ENCODE measurements at places on chromosomes 4 and X.

- DNase-seq, result no peak
Observed at GRCh38 chr4:175339100-175339707, 421.0 kb downstream of the ADAM29 start.

DNA sequence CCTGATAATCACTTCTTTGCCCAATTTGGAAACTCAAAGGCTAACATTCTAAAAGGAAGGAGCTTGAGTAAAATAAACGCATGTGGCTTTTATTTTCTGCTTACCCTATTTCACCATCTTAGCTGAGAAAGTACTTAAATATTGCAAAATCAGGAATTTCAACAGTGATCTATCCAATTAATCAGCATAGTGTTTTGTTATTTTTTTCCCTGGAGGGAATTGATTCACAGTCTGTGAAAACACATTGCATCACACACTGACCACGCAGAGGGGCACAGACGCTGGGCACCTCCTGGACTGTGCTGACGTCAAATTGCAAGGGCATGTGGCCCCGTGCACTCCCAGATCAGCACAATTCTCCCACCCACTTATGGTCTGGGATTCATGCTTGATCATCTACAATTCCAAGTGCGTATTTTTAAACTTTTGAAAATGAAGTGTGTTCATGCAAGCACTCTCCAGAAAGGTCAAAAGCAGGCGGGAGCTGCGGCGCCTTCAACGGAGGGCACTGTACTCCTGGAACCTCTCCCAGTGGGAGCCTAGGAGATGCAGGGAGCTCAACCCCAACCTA is 320.6 kb upstream of the PPARGC1A start:
- DNase-seq, result no peak

DNA sequence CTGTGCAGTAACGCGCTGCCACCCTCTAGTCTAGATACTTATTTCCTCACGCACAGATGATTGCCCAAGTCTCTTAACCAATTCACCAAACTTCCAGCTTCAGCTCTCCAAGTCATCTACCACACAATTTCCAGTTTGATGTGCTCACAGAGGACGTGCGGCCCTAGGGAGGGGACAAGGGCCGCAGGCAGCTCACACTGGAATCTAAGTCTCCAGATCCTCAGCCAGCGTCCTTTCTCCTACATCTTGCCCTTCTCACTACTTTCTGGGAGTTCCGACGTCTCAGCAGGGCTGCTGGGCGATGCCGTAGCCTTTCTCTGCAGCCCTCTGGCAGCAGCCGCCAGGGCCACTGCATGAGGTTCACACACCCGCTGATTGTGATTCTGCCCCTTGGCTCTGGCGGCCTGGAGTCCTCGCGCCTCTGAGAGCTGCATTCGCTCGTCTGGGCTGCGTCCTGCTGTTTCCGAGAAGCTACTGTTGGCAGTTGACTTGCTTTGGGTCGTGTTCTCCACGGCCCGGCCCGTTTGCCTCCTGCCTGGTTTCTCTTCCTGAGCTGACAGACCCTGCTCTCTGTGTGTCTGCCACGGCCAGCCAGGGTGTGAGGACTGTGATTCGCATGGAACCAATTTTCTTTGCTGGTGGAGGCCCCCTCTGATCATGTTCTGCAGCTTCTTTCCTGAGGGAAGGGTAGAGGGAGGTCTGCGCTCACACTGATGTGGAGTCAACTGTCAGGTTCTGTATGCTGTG is 14.1 kb upstream of the TMEM131L start:
- DNase-seq, result no peak

DNA sequence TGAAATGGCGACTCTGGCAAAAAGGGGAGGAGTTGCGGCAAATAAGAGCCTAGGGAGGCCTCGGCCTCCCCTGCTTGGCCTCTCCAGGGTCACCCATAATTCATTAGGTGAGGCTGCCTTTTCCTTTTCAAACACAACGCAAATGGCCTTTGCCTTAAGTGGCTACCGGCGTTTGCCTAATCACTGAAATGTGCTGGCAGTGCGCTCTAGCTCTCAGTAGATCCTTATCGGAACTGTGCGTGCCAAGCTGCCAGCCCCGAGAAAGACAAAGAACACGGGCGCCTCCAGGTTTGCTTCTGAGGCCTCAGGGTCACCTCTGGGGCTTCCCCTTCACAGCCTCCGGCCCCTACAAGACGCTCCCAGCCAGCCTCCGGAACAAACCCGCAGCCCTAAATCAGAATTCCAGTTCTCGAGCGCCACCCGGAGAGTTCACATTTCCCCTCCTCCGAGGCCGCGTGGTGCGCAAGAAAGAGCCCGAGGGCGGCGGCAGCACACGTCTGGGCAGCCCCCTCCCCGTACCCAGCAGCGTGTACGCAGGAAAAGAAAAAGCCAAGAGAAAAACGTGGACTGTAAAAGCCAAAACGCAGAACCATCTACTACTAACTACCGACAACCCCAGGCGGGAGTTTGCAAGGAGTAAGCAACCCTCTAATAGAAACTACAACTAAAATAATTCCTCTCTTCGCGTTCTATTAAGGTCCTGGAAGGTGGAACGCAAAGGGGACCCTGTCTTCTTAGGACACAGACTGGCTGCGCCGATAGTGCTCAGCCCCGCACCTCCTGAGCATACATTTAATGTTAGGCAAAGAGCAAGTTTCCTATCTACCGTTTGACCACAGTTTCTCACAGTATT is 76.5 kb upstream of the BCOR start:
- no peak for DNase-seq

- no peak for DNase-seq
Observed at GRCh38 chr4:64889906-64890610, 480.8 kb upstream of the TECRL start.

GRCh38 chrX:136450050-136450830 is 37.5 kb upstream of the BRS3 start:
- no peak for DNase-seq

- no peak for DNase-seq
Observed at GRCh38 chrX:54043541-54044125, 640 bp downstream of the PHF8 start.

DNA sequence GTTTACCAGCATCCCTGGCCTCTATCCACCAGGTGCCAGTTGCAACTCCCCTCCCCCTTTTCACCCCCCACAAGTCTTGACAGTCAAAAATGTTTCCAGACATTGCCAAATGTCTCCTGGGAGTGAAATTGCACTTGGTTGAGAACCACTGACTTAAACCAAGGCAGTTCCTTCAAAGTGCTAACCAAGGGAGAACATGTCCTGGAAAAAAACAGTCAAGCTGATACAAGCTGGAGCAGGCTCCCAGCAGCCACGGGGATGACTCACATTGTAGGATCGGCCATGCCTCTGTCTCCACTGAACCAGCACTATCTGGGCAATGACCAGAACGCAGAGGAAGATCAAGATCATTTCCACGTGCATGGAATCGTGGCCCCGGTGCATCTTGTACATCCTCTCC is 11.4 kb downstream of the RNF175 start:
- DNase-seq, result no peak

DNA sequence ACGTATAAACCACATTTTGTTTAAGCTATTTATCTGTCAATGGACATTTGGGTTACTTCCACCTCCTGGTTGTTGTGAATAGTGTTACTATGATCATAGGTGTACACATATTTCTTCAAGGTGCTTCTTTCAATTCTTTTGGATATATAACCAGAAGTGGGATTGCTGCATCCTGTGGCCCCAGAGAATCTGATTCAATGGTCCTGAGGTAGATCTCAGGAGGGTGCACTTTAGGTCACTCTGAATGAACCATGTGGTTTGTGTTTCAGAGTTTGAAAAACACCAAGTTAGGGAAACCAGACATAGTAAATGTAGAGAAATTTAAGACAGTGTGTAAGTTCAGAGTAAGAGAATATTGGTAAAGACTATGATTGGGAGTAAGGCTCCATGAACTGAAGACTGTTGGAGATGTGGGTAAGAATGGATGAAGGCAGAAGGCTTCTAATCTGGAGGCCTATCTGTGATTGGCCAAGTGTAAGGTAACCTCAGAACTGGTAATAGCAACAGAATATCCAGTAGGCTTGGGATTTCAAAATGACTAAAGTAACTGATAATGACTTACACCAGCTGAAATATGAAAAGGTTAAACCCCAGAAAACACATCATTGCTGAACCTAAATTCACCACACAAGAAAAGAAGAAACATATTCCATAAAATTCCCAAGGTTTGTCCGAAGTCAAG is 236.9 kb downstream of the CAMK2D start:
- no peak for DNase-seq

- DNase-seq, result no peak
Observed at GRCh38 chrX:78979789-78980464, 34.7 kb downstream of the P2RY10 start.

- DNase-seq, result no peak
Observed at GRCh38 chrX:132539611-132540010, 50.8 kb upstream of the MBNL3 start.

GRCh38 chr4:7425124-7425523 is 9.6 kb downstream of the PSAPL1 start:
- peak; percentile 1 for DNase-seq

DNA sequence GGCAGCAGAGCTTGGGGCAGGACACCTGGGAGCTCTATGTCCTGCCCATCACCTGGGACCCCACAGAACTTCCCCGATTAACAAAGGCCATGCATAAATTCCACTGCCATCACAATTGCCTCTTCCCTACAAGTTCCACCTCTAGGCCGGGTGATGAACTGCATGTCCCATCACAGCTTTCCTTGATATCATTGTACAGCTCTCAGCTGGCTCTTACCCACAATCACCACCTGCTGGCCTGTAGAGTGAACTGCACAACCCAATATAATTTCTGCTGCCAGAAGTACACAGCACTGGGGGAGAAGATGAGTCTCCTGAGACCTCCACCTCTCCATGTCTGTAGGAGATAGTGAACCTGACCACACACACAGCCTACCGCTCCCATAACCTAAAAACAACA is 285.0 kb upstream of the AADAT start:
- DNase-seq, result no peak

- DNase-seq, result no peak
Observed at GRCh38 chr4:124593494-124593893, 119.0 kb downstream of the ANKRD50 start.

DNA sequence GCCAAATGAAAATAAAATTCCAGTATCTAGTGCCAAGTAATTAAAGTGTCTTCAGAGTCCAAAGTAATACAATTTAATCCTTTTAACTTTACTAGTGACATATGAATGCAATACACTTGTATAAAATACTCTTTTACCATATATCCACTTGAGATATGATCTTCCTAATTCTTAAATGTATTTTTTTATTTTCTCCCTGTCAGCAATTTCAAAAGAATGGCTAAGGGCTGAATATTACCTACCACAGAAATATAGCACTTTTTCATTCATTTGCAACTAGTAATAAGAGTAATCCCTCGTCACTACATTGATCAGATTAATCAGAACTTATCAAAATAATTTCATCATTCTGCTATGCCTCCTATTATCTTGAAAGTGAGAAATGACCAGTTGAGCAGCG is 10.1 kb upstream of the TBX22 start:
- no peak for DNase-seq

DNA sequence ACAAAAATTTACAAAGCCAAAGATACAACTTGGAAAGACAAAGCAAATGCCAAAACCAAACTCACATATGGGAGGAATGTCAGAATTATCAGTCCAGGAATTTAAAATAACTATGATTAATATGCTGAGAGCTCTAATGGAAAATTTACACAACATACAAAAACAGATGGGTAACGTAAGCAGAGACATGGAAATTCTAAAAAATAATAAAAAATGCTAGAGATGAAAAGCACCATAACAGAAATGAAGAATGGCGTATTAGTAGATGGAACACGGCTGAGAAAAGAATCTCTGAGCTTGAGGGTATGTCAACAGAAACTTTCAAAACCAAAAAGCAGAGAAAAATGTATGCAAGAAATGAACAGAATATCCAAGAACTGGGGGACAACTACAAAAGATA is 4.1 kb upstream of the MANBA start:
- no peak for DNase-seq

DNA sequence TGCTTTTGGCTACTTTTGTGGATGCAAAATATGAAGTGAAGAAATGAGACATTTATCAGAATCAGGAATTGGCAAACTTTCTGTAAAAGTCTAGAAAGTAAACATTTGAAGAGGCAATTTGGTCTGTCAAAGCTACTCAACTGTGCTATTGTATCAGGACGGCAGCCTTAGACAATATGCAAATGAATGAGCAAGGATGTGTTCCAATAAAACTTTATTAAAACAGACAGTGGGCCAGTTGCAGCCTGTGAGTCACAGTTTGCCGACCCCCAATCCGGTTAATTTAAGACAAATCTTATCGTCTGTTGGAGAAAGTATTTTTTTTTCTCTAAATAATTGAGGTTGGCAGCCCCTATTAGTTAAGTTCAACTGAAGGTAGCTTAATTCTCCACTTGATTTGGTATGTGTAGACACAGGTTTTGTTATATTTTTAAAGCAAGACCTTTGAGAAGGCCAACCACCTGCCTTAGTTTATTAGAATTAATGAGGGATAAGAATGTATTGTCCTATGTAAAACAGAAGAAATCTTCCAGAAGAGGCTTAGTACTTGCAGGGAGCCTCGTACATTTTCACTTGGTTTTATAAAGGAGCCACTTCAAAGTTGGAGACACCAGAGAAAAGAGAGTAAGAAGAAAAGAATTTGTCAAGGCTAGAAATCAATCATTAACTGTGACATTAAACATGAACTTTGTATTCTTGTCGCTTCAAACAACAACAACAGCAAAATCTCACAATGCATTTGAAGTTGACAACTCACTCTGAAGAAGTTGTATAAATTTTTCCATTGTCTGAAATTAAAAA is 81.6 kb upstream of the FAT1 start:
- no peak for DNase-seq
